ENCODE measurements at places on chromosomes 3 and 15.

DNA sequence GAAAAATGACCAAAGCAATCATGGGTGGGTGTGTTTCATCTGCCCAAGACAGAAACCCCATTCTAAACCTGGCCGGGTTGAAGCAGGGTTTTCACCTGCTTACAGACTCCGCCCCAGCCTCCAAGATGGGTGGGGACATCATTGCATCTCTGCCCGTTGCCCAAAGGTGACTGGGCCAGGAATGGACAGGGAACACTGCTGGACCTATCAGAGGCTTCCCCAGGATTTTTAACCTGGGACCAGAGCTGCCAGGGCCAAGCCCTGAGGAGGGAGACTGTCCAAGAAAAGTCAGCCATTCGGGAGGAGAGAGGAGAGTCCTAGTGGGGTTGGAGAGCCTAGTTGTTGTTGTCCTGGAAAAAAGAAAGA lies 109.7 kb upstream of the ALDH1A3 start:
- no peak for DNase-seq

- DNase-seq: no peak
Observed at GRCh38 chr15:50355619-50355905, 564 bp upstream of the GABPB1 start.

GRCh38 chr3:113232342-113232741 lies 21.0 kb downstream of the BOC start:
- no peak for DNase-seq

- no peak for DNase-seq
Observed at GRCh38 chr3:16064642-16065414, 109.7 kb upstream of the GALNT15 start.

DNA sequence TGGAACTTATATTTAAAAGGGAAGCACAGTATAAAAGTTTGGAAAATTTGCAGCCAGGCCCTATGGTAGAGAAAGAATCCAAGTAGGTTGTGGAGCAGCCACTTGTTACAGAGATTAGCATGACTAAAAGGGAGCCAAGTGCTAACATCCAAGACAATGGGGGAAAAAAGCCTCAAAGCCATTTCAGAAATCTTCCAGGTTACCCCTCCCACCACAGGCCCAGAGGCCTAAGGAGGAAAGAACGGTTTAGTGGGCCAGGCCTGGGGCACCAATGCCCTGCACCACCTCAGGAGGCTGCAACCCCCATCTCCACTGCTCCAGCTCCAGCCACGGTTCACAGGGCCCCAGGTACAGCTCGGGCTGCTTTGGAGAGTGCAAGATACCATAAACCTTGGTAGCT lies 69.9 kb downstream of the IGF2BP2 start:
- DNase-seq: no peak

DNA sequence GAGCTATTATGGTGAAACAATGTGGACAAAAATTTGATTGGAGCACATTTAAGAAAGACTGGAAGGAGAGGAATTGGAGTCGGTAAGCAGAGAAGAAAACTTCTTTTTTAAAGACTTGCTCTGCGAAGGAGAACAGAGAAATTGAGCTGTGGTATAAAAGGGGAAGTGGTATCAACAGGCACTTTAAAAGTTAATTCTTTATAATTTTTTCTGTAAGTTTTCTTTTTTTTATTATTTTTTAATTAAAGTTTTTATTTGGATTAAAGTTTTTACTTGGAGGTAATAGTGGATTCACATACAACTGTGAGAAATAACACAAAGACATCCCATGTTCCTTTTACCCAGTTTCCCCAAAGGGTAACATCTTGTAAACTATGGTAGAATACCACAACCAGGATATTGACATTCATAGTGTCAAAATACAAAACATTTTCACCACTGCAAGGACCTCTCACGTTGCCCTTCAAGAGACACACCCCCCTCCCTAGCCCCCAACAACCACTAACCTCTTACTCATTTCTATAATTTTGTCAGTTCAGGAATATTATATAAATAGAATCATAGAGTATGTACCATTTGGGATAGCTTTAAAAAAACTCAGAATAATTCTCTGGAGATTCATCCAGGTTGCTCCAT lies 33.8 kb upstream of the XIRP1 start:
- no peak for DNase-seq

DNA sequence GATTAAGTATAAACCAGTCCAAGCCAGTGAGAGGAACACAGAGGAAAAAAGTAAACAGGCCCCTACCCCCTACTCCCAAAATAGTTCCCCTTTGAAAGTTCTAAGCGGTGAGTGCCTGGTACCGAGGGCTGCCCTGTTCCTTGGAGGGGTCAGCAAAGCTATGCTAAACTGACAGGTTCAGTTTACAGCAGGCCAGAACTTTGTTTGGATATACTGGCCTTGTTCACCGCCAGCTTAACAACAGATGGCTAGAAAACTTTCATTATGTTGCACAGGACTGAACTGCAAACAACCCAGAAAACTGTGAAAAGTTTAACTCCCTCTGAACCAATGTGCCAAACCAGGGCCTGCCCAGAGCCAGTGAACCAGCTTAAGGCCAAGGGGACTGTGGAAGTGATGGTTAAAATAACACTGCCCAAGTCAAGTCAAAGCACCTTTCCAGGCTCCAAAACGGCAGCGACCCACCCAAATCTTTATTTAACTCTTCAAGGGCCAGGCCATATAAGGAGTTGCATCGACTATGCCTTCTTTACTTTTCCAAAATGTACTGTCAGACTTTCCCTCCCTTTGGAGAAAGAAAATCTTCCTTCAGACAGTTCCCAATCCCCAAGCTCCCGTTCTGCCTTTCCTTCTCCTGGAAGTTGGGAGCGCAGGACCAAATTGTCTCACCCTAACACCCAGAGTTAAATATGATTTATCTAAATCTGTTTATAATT lies 448.0 kb downstream of the FOXP1 start:
- DNase-seq: no peak

GRCh38 chr15:45795440-45796069 lies 160.7 kb downstream of the SQOR start:
- DNase-seq: peak; percentile 47

DNA sequence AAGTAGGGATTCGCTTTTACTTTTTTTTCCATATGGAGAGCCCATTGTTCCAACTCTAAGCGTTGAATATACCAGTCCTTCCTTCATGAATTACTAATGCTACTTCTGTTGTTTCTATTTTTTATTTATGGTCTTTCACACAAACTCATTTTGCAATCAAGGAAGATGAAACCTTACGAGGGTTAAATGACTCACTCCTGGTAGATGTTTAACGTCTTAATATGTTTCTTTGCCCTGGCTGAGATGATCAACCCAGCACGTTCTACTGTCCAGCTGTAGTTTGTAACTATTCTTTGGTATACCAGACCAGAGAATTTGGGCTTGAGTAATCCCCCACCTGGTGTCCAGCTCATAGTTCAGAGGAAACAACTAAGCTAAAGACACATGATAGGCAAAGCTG lies 23.1 kb downstream of the CDCP1 start:
- no peak for DNase-seq

GRCh38 chr15:49718234-49718633 lies 97.4 kb downstream of the DTWD1 start:
- no peak for DNase-seq

DNA sequence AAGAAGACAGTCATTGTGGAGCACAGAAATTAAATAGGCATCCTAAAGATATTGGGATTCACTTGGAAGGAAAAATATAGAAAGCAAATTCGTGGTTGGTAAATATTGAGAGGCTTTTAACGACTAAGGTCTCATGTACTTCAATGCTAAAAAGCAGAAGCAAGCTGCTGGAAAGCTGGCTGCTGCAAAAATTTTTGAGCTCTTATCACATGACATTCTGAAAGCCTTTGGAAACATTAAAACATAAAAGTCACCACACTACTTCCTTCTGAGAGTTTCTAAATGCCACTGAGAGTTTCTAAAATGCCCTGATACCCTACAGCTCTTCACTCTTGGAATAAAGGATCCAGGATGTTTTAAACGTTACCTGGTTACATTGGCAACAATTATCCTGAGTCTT lies 39.0 kb upstream of the CBLB start:
- DNase-seq: no peak

DNA sequence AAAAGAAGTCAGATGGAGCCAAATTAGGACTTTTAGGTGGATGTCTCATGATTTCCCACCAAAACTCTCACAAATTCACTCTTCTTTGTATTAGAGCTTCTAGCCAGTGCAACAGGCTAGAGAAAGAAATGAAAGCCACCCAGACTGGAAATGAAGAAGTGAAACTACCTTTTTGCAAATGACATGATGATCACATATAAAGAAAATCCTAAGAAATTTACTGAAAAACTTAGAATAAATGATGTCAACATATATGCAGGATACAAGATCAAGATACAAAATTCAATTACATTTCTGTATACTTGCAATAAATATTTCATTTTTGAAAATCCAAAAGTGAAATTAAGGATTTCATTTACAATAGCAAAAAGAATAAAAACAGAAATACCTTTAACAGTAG lies 110.8 kb downstream of the LRIG1 start:
- DNase-seq: no peak

GRCh38 chr3:57810471-57811137 lies 54.5 kb downstream of the SLMAP start:
- no peak for DNase-seq

- DNase-seq: no peak
Observed at GRCh38 chr15:61390138-61390537, 161.0 kb upstream of the RORA start.

- no peak for DNase-seq
Observed at GRCh38 chr3:43153216-43154083, 47.6 kb upstream of the POMGNT2 start.

GRCh38 chr15:64023220-64023619 lies 23.1 kb downstream of the DAPK2 start:
- DNase-seq: no peak

GRCh38 chr15:61050844-61051568 lies 178.1 kb downstream of the RORA start:
- no peak for DNase-seq

GRCh38 chr3:23576379-23576959 lies 229.3 kb upstream of the UBE2E1 start:
- DNase-seq: no peak

GRCh38 chr3:134839990-134840389 lies 44.9 kb downstream of the EPHB1 start:
- no peak for DNase-seq

DNA sequence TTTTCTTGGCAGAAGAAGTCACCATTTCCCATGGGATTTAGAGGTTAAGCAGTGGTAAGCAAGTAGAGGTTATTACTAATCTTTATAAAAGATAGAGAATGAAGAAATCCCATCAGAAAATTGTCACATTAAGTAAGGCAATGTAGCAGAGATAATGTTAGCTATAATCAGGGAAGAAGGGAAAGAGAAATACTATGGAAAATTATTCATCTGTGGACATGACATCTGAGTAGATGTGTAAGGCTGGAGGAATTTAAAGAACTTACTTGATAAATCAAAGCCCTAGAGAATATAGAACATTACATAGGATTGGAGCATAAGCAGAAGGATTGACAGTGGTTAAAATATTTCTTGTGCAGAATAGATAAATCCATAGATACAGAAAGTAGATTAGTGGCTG lies 553.1 kb upstream of the CBLB start:
- DNase-seq: no peak

- DNase-seq: no peak
Observed at GRCh38 chr3:125591116-125591760, 4.1 kb downstream of the OSBPL11 start.

DNA sequence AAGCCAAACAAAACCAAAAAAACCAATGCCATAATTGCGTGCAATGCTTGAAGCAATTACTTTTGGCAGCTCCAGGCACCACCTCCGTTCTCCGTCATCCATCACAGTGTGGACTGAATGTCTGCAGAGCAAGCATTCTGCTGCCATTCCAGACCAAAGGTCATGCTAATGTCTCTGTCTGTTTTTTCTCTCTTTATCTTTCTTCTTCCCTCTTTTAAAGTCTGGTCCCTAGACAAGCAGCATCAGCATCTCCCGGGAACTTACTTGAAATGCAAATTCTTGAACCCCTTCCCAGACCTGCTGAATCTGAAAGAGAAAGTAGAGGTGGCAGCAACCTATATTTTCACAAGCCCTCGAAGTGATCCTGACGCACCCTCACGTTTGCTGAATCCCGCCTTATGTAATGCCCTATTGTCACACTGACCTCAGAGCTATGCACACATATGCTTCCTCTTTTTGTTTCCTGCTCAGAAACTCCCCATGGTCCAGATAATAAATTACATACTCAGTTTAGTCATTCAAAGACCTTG lies 297.3 kb upstream of the PROK2 start:
- DNase-seq: no peak

DNA sequence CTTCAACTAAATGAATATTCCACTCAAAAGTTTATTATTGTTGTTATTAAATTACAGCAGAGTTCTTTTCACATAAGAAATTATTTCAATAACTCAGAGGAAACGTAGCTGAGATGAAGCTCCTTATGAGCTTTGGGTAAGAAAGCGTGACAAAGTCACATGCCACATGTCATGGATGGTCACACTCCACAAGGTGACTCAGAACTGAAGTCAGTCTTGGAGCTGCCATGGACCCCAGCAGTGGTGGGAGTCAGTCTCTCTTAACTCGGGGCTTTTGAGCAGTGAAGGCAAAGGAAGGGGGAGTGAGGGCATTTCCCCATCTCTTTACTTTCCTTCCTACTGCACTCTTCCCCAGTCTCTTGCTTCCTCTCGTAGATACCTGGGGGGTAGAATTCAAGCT lies 87.5 kb upstream of the FAM3D start:
- no peak for DNase-seq

DNA sequence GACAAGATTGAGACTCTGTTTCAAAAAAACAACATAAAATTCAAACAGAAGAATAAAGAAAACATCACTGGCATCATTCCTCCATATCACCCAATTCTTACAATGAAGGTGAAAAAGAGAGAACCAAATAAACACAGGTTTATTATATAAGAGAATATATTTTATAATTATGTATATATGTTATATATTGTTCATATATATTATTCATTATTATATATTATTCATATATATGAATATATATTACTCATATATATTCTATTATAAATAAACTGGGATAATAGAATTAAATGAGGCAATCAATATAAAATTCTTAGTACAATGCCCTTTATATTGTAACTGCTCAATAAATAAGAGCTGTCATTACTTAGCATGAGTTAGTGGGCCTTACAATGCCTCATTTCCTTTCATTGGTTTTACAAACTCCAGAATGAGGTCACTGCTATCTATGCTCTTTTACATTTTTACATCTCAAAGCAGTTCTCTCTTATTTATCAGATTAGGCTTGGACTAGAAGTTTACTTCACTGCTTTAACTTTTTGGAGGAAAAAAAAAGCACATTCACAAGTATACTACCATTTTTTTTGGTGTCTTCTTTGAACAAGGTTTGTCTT lies 135.5 kb upstream of the TTC14 start:
- no peak for DNase-seq

DNA sequence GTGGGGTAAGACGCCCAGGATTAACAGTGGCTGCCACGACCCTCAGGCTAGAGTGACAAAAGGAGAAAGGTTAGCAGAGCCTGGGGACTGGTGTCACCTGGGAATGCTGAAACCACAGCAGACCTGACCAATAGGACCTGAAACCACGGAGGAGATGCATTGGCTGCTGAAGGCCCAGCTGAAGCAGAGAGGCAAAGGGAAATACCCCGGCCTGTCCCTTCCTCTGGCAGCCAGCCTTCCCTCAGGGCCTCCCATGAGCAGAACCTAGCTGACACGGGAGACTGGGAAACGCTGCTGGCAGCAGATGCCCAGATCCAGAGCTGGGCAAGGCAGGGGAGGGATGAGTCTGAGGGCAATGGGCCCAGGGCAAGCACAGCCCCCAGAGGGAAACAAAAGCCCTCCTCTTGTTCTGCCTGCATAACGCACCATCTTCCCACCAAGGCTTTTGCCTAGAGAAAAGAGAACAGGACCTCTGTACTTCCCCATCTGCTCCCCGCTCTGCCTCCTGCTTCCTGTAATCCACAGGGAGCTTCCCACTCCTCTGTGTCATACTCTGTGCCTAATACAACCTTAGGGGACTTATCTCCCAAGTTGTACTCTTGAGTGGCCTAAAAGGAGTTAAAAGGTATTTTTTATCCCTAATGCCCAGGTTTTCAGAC lies 216.2 kb downstream of the ABHD5 start:
- DNase-seq: no peak
